ENCODE measurements at places on chromosomes 16 and 17.

GRCh38 chr16:64017796-64018195 lies 1104.1 kb downstream of the CDH11 start:
- no peak for DNase-seq

DNA sequence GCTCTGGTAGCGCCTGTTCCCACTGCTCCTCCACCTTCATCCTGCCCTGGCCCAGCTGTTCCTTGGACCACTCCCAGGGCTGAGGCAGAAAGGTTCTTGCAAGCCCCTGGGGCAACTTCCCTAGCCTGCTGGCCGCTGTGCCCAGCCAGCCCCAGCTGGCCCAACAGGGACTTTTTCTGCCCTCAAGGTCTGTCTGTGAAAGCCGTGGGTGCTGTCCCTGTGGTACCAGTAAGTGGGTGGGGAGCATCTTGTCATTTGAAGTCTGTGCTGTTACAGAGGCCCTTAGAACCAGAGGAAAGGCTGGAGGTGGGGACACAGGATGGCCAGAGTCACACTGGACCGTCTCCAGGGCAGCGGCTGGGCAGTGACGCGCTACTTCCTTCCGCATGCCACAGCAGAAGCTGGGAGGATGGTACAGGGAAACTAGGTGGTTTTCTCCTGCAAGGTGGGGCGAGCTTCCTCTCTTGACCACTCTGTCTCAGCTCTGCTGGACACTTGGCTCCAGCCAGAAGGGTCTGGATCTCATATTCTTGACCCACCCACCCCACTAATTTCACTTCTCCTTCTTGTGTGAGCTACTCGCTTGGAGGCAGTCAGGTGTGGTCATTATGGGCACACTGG lies 87.8 kb downstream of the PLCG2 start:
- DNase-seq: no peak

GRCh38 chr17:13302983-13303382 lies 285.2 kb upstream of the ELAC2 start:
- no peak for DNase-seq

GRCh38 chr17:78304549-78305037 lies 55.3 kb downstream of the SOCS3 start:
- no peak for DNase-seq

DNA sequence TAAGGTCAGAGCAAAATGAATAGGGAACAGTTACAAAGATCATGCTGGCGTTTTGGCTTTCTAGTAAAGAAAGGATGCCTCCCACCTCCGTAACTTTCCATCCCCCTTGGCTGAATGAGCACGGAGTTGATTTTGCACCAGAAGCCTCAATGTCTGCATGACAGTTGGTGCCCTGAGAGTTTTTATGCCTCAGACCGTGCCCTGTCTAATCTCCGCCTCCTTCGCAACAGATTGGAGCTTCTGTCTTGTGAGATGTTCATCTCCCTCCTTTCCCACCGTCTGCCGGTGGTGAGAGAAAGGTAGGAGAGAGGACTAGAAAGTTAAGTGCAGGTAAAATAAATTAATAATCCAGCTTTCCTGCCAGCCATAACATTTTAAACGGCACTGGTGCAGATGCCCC lies 1.9 kb downstream of the HS3ST4 start:
- DNase-seq: no peak

- DNase-seq: no peak
These were observed 10.9 kb upstream of the EVPL start for GRCh38 chr17:76038050-76038449.

GRCh38 chr17:73315471-73315870 lies 3.7 kb upstream of the CDC42EP4 start:
- DNase-seq: no peak

DNA sequence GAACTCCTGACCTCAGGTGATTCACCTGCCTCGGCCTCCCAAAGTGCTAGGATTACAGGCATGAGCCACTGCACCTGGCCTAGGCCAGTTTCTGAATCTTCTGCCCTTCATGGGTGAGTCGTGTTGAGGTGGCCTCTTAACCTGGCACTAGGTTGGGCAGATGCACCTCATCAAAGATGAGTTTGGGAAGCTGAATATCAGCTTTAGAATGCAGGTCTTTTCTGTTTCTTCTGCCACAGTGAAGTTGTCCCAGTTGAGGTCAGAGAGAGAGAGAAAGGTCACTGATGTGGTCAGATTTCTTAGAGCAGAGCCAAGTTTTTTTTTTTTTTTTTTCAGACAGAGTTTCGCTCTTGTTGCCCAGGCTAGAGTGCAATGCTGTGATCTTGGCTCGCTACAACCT lies 111.3 kb upstream of the WSCD1 start:
- no peak for DNase-seq

DNA sequence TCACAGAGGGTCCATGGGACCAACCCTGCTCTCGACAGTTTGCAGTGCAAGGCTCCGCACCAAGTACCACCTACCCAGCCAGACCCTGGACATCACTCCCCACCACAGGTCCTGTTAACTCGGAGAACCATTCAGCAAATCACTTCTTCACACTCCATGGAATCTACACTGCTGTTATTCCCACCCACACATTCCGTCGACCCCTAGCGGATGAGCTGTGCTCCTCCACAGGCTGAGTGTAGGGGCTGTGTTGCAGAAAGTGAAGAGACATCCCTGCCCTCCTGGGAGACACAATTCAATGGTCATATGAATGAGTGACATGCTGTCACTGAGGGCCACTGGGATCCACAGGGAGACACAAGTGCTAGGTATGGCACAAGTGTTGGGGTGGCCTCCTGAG lies 27.5 kb downstream of the MPG start:
- DNase-seq: no peak

- DNase-seq: no peak
These were observed 69.6 kb downstream of the N4BP1 start for GRCh38 chr16:48540222-48540900.

DNA sequence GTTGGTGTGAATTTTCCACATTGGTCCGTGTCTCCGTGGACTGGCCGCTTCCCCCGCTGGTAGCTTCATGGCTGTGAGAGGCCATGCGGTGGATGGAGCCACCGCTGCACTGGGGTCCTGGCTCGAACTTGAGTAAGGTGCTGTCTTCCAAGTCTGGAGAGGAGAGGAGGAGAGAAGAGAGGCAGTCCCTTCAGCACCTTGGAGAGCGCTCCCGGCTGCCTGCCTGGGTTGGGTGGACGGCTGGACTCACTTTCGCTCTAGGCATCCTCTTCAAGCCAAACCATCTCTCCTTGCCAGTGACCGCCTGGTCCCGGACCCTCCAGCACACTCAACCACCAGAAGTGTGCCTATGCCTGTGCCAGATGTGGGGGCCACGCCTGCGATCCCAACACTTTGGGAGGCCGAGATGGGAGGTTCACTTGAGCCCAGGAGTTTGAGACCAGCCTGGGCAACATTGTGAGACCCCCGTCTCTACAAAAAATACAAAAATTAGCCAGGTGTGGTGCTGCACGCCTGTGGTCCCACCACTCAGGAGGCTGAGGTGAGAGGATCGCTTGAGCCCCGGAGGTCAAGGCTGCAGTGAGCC lies 6.2 kb downstream of the JPH3 start:
- no peak for DNase-seq

- DNase-seq: peak; percentile 57
These were observed 180.9 kb downstream of the RPTOR start for GRCh38 chr17:80725517-80725916.

GRCh38 chr17:58666858-58667267 lies 25.0 kb downstream of the TEX14 start:
- DNase-seq: no peak

DNA sequence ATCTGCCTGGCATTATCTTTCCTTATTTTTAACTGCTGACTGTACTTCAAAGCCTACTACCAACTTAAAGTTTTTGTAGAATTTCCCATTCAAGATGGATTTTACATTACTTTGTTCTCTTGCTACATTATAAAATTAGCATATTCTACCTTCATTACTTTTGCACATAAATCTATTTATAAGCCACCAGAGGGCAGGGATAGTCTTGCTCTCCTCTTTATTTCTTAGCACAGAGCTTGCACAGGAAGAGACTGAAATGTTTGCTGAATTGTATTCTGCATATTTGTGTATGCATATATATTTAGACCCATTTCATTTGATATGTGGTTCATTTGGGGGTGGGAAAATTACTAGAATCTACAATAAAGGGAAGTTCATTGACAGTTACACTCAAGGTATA lies 108.0 kb downstream of the SKAP1 start:
- DNase-seq: no peak

DNA sequence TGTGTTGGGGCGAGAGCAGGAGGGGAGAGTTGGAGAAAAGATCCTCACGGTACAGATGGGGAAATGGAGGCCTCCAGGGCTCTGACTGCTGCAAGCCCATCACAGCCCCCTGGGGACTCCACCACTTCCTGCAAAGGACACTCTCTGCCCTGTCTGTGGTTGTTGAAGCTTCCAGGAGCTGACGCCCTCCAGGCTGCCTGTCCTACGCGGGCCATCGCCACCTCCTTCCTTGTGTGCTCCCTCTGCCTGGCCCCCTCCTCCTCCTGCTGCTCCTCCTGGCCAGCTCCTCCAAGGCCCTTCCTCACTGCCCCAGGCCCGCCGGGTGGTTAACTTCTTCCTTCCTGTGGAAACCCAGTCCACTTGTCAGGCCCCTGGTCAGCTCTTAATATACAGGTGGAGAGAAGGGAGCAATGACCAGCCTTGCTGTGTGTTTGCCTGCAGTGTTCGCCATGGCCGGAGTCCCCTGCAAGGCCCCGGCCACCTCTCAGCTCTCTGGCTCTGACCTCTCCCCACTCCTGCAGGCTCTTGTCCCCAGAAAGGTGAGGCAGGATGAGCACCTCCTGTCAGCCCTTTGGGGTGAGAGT lies 18.4 kb upstream of the STAC2 start:
- DNase-seq: peak; percentile 56

GRCh38 chr16:75273054-75273925 lies 21.9 kb upstream of the BCAR1 start:
- DNase-seq: no peak

DNA sequence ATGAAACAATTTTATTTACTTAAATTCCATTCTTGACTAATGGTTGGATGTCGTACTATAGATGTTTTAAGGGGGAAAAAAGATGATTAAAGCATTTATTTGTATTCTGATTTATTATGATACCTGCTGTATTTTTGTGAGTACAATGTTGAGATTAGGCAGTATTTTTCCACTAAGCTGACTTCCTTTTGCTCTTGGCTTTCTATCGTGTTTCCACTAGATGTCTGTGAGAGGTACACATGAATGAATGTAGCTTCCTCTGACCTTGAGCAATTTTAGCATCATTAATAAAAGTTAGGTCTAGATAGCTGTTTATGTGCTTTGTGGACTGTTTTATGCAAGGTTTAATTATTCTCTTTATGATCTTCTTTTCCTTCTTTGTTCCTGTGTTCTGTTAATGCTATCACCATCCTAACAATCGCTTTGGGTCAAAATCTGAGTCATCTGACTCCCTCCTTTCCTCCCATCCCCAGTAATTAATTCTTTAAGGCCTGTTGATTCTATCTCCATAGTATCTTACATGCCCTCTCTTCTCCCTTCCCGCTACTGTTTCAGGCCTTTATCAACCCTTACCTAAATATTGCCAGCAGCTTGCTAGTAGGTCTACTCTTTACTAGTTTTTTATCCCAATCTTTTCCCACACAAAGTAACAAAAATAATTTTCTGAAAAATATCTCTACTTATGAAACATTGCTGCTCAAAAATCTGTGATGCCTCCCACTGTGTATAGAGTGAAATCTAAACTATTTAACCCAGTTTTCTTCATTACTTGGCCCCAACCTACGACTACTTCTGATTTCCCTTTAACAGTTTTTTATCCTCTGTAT lies 76.0 kb downstream of the VMP1 start:
- DNase-seq: peak; percentile 22

GRCh38 chr17:82199496-82199895 lies 13.1 kb downstream of the CCDC57 start:
- no peak for DNase-seq

- no peak for DNase-seq
These were observed 25.1 kb downstream of the AKAP1 start for GRCh38 chr17:57110152-57110542.

- DNase-seq: peak; percentile 57
These were observed 2.8 kb downstream of the HAGH start for GRCh38 chr16:1823821-1824220.

GRCh38 chr16:14606102-14606501 lies 24.0 kb downstream of the PARN start:
- no peak for DNase-seq

DNA sequence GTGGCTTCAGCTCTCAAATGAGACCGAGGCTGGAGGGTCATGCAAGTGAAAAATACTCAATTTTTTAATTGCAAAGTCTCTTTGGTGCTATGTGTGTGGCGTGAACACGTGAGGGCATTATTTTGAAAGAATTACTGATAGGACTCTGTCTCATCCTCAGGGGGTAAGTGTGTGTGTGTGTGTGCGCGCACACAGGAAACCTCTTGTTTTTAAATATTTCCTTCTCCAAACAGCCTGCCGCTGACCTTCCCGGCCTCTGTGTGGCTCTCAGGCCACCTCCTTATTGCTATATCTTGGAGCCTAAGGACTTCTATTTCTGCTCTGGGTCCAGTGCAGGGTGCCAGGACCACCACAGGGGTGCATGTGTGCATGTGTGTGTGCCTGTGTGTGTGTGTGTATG lies 99.7 kb downstream of the CMIP start:
- no peak for DNase-seq

DNA sequence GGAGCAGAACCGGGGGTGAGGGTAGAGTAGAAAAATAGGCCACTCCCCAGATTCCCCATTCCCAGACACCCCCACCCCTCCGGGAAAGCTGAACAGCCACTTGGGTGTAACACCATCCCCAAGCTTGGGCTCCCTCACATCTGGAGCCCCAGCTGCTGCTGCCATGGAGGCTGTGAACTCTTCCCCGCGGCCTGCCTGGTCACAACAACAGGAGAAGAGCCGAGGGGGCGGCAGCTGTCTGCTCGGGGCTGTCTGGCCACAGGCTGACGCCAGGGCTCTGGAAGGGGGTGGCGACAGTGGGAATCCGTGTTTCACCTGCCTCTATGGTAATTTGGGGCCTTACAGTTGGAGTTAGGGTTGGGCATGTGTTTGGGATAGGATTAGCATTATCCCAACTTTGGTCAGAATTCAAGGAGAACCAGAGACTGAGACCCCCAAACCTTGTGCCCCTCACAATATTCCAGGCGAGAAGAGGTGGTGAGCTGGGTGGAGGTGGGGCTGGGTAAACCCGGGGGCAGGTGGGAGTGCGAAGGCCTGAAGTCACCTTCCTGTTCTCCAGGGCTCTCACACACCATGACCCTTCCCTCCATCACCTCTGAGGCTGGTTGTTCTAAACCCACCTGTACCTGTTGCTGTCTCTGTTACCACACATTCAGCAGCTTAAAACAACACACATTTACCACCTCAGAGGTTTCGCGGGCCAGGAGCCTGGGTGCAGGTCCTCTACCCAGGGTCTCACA lies 29.7 kb upstream of the NXPH3 start:
- DNase-seq: no peak

- no peak for DNase-seq
These were observed 33.3 kb downstream of the MSI2 start for GRCh38 chr17:57289613-57290012.

All from BE2C (cell line).